Activated T-cell treated with anti-CD3 and anti-CD28 coated beads, Interleukin-2, amount 50 U/mL, for 72 hours (primary cell): ENCODE measurements at places on chromosomes 2 and 18. TPM values are rescaled to one million over a fixed set of nuclear protein-coding genes. Genes with fewer than 3 reads are reported as not detected.
A peak's percentile ranks its signal among the peaks of the same experiment; 100 is the strongest.

GRCh38 chr2:237652181-237652580 is 24.8 kb downstream of the LRRFIP1 start:
- peaks cover 4% of the 10 kb centered on the region for H3K36me3 ChIP-seq
- H3K27ac ChIP-seq = no peak overlapping the region
- no peak overlapping the region for H3K4me3 ChIP-seq
- no peak for DNase-seq
- H3K4me1 ChIP-seq = peaks cover 11% of the 10 kb centered on the region

DNA sequence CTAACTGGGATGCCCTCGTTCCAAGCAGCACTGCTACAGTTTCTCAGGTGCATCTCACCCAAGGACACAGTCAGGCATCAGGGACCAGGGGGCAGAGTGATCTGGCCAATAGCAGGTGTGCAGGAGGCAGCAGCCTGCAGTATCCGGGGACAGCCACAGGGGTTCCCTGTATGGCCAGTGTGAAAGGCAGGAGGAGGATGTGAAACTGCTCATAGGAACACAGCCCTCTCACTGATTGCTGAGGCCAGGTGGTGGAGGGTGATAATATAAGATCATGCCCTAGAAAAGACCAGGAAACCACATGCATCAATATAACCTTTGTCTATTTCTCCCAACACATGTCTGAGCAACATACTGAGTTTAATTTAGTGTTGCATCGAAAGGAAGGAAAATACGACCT is 112.7 kb upstream of the TACR1 start:
- H3K27me3 ChIP-seq = no peaks in the 10 kb centered on the region
- no peaks in the 10 kb centered on the region for H3K4me1 ChIP-seq
- H3K27ac ChIP-seq = no peak overlapping the region
- DNase-seq = no peak
- H3K4me3 ChIP-seq = no peak overlapping the region

- no peaks in the 10 kb centered on the region for H3K27me3 ChIP-seq
- no peak overlapping the region for H3K4me3 ChIP-seq
- H3K36me3 ChIP-seq = no peaks in the 10 kb centered on the region
- H3K27ac ChIP-seq = no peak overlapping the region
- no peak for DNase-seq
Observed at GRCh38 chr18:75879196-75879595, 451.7 kb upstream of the SMIM21 start.

DNA sequence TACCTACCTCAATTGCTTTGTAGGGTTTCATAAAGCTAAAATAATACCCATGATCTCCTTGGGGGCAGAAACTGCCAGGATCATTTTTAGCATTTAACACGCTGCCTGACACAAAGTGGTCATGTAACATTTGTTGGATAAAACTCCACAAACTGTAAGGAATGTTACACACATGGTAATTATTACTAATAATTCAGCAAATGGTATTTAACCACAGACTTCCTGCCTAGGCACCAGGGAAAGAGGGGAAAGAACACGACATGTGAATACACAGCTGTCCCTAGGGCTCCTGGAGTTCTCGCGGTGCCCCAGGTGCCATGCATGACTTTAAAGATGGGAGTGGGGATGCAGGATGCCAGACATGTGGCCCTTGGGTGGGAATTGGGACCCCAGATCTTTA is 43.5 kb downstream of the ASAP2 start:
- H3K27ac ChIP-seq = no peak overlapping the region
- no peak for DNase-seq
- H3K36me3 ChIP-seq = no peaks in the 10 kb centered on the region

DNA sequence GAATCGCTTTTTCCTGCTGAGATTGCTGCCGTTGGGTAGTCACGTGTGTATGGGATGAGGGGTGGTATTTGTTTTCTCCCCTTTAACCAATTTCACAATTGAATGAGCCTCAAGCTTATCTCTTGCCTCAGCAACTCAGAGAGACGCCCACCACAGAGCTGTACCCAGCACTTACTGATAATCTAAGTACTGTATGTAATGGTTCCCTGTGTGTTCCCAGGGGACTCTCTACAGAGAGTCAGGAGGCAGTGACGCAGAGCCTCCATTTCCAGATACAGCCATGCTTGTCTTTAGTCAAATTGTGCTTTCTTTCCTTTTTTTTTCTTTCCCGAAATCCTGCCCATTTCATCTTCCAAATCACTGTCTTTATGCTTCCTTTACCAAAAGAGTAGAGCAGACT is 1102.1 kb upstream of the KLHL29 start:
- DNase-seq = no peak
- no peak overlapping the region for H3K4me3 ChIP-seq
- no peaks in the 10 kb centered on the region for H3K36me3 ChIP-seq

DNA sequence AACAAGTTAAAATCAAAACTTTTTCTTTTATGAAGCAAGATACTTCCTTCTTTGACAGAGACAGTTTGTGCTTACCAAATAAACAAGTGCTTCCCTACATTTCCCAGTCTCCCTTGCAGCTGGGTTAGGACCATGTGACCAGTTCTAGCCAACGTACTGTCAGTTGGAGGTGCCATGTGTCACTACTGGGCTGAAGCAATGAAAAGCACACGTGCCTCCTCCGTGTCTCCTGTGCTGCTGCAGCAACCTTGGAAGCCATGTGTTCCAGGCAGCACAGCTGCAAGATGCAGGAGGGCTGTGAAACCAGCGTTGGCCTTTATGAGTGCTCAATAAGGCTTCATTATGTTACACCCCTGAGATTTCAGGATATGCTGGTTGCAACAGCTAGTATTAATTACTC is 93.2 kb downstream of the DHRS9 start:
- no peaks in the 10 kb centered on the region for H3K4me1 ChIP-seq
- no peaks in the 10 kb centered on the region for H3K36me3 ChIP-seq
- no peak for DNase-seq
- H3K4me3 ChIP-seq = no peak overlapping the region
- peaks cover 42% of the 10 kb centered on the region for H3K27me3 ChIP-seq

DNA sequence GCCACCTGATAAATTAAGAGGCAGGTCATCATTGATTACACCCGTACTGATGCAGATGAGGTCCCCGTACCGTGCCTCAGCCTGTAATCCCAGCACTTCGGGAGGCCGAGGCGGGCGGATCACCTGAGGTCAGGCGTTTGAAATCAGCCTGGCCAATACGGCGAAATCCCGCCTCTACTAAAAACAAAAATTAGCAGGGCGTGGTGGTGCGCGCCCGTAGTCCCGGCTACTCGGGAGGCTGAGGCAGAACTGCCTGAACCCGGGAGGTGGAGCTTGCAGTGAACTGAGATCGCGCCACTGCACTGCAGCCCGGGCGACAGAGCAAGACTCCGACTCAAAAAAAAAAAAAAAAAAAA is 683 bp upstream of the ENOSF1 start:
- H3K36me3 ChIP-seq = peaks cover 15% of the 10 kb centered on the region
- no peaks in the 10 kb centered on the region for H3K27me3 ChIP-seq
- DNase-seq = no peak

DNA sequence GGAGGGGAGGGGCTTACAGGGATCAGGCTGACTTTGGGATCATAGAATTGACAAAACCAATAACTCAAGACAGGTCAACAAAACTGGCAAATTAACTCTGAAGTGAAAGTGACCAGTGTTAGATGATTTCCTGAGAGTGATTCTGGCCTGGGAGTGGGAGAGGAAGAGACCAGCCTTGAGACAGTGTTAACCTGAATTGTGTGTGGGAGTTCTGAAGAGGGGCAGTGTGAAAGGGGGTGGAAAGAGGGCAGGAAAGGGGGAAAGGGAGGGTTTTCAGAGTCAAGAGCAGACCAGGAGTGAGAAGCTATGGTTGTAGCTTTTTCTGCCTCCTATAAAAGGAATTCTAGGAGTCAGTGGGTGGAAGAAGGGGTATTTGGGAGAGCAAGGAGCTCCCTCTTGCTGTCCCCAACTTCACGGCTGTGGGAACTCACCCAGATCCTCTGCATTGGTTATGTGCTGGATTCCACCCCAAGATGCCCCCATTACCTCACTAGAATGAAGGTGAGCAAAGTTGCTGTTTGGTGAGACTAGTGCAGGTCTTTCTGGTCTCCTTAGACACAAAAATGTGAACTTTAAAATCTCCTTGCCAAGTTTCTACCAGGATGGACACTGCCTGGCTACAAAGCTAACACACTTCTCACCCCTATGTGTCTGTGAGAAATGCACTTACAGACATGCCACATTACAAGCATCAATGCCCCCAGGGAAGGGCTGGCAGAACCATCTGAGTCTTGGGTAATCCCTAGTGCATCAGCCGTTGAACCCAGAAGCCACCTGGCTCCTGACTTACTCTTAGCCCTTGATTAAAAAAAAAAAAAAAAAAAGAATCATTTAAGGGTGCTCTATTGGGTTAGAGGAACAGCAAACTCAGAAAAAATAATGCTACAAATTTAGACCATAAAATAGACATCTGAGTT is 61.6 kb downstream of the BMP10 start:
- peaks cover 30% of the 10 kb centered on the region for H3K4me1 ChIP-seq
- H3K27me3 ChIP-seq = no peaks in the 10 kb centered on the region
- no peak for DNase-seq
- H3K27ac ChIP-seq = peak overlapping the region; percentile 14
- H3K36me3 ChIP-seq = peaks cover 10% of the 10 kb centered on the region
- no peak overlapping the region for H3K4me3 ChIP-seq

DNA sequence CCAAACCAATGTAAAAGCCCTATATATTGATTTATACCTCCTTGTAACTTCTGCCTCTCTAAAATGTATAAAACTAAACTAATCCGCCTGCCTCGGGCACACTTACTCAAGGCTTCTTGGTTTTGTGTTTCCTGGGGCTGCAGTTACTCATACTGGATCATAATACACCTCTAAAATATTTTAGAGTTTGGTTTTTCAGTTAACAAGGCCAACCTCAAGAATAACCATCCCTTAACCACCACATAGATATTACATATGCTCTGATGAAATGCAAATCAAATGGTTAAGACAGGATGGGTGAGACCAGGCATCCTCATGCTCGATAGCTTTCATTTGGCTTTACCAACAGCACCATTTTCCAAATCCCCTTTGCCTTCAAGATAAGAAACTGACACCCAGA is 46.4 kb downstream of the UXS1 start:
- peak overlapping the region; percentile 96 for H3K27ac ChIP-seq
- no peaks in the 10 kb centered on the region for H3K27me3 ChIP-seq
- peaks cover 13% of the 10 kb centered on the region for H3K36me3 ChIP-seq
- H3K4me3 ChIP-seq = peak overlapping the region; percentile 91
- DNase-seq = no peak
- H3K4me1 ChIP-seq = peaks cover 50% of the 10 kb centered on the region

GRCh38 chr2:174617120-174617519 is 19.5 kb upstream of the WIPF1 start:
- peak overlapping the region; percentile 91 for H3K27ac ChIP-seq
- no peaks in the 10 kb centered on the region for H3K27me3 ChIP-seq
- DNase-seq = no peak
- peaks cover 21% of the 10 kb centered on the region for H3K36me3 ChIP-seq
- H3K4me3 ChIP-seq = peak overlapping the region; percentile 60

GRCh38 chr2:190126798-190127197 is 64.3 kb upstream of the MSTN start:
- H3K36me3 ChIP-seq = no peaks in the 10 kb centered on the region
- no peaks in the 10 kb centered on the region for H3K27me3 ChIP-seq
- no peak for DNase-seq
- no peaks in the 10 kb centered on the region for H3K4me1 ChIP-seq
- no peak overlapping the region for H3K27ac ChIP-seq
- no peak overlapping the region for H3K4me3 ChIP-seq

- H3K4me1 ChIP-seq = peaks cover 10% of the 10 kb centered on the region
- DNase-seq = peak; percentile 6
- H3K36me3 ChIP-seq = peaks cover 3% of the 10 kb centered on the region
Observed at GRCh38 chr2:84556190-84556589, 39.9 kb downstream of the DNAH6 start.

GRCh38 chr18:76273036-76273545 is 222.0 kb downstream of the ZNF516 start:
- H3K27ac ChIP-seq = no peak overlapping the region
- H3K4me3 ChIP-seq = no peak overlapping the region
- no peaks in the 10 kb centered on the region for H3K4me1 ChIP-seq
- DNase-seq = no peak

- no peaks in the 10 kb centered on the region for H3K27me3 ChIP-seq
- DNase-seq = no peak
- H3K4me3 ChIP-seq = no peak overlapping the region
- H3K27ac ChIP-seq = no peak overlapping the region
Observed at GRCh38 chr2:169065422-169065821, 3.9 kb upstream of the DHRS9 start.

- H3K4me3 ChIP-seq = no peak overlapping the region
- DNase-seq = no peak
- no peaks in the 10 kb centered on the region for H3K36me3 ChIP-seq
Observed at GRCh38 chr2:109377976-109378375, 235.8 kb downstream of the SEPTIN10 start.

- peaks cover 51% of the 10 kb centered on the region for H3K4me1 ChIP-seq
- peak overlapping the region; percentile 64 for H3K27ac ChIP-seq
- peak; percentile 7 for DNase-seq
- H3K4me3 ChIP-seq = peak overlapping the region; percentile 15
Observed at GRCh38 chr2:171247741-171248662, 87.3 kb upstream of the TLK1 start.

GRCh38 chr2:217305882-217306281 is 446.0 kb upstream of the TNP1 start:
- no peak overlapping the region for H3K4me3 ChIP-seq
- H3K4me1 ChIP-seq = no peaks in the 10 kb centered on the region
- no peaks in the 10 kb centered on the region for H3K36me3 ChIP-seq
- H3K27ac ChIP-seq = no peak overlapping the region

DNA sequence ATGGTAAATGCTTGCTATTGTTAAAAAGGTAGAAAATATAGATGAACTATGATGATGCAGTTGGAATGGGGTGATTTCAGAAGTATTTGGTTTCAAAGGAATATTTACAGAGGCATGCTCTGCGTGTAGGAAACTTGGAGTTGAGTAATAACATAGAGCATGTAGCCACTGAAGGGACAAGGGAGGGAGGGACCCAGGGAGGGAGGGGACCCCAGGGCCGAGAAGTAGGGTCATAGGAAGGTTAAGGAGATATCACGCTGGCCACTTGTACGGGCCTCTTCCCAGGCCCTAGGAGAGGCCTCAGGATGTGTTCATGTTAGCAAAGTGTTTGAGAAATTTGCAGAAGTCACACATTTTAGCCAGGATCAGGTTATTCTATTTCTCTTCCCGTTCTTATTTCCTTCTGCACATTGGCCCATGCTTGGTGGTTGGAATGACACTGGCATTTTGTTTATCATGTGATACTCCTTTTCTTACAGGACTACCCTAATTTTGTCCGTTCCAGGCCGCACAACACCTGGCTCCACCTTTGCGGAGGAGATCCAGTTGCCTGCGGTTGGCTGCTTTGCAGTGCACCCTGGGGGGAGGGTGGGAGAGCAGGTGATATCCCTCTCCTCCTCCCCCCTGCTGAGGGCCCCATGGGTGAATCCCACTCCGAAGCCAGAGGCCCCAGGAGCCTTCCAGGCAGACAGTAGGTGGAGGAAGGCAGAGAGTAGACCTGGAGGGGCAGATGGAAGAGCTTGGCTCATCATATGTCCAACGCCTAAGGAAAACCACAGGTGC is 16.9 kb upstream of the ACKR3 start:
- no peak for DNase-seq
- peak overlapping the region; percentile 81 for H3K4me3 ChIP-seq
- peak overlapping the region; percentile 55 for H3K27ac ChIP-seq
- peaks cover 88% of the 10 kb centered on the region for H3K4me1 ChIP-seq

GRCh38 chr2:132754867-132755472 is 85.0 kb upstream of the LYPD1 start:
- no peak overlapping the region for H3K4me3 ChIP-seq
- H3K27ac ChIP-seq = no peak overlapping the region
- H3K27me3 ChIP-seq = no peaks in the 10 kb centered on the region
- no peaks in the 10 kb centered on the region for H3K4me1 ChIP-seq
- H3K36me3 ChIP-seq = no peaks in the 10 kb centered on the region

The IL36RN gene
- total RNA-seq = not detected

The SLC16A14 gene
- 2.2 TPM for total RNA-seq

The CCDC85A gene
- not detected for total RNA-seq

The TBR1 gene
- total RNA-seq = 0.02 TPM

The FEV gene
- not detected for total RNA-seq

The HOXD9 gene
- total RNA-seq = not detected

The NT5DC4 gene
- 1.2 TPM for total RNA-seq

The PDE1A gene
- total RNA-seq = not detected

The LCT gene
- total RNA-seq = 0.29 TPM
